ENCODE measurements at places on chromosomes 3 and 15. TPM values are rescaled to one million over a fixed set of nuclear protein-coding genes. Genes with fewer than 3 reads are reported as not detected.

The TEX9 gene
- 1.2 TPM for total RNA-seq

DNA sequence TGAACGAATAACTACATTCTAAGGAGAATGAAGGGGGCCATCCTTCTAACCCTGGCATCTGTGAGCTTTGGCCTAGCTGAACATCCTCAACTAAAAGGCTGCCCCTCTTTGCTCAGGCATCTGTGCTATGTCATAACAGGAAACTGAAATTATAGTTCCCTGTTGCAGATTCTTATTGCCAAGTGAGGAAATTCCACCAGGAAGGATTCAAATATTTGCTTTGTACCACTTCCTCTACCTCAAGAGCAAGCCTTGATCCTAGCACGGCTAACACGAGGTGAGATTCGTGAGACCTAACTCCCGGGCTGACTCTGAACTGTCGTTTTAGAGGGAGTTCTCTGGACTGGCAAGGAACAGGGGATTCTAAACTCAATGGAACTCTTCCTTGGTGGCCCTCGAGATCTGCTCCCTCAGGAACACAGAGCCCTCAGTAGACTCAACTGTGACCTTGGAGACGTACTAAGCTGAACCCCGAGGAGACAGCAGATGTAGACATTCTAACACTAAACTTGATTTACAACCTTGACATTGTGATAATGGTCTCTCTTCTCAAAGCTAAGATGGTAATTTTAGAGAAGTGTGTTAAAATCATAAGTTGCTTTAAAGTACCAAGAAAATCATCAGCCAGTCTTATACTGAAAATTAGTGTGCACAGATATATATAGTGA, 4.2 kb downstream of the SPG21 start:
- DNase-seq, result no peak
- H3K36me3 ChIP-seq, result peaks cover 3% of the 10 kb centered on the region
- peak overlapping the region; percentile 10 for H3K27ac ChIP-seq

GRCh38 chr3:192068464-192069254, 607.7 kb downstream of the PYDC2 start:
- no peak for DNase-seq
- no peaks in the 10 kb centered on the region for H3K27me3 ChIP-seq
- H3K27ac ChIP-seq, result no peak overlapping the region
- H3K4me1 ChIP-seq, result no peaks in the 10 kb centered on the region
- H3K36me3 ChIP-seq, result no peaks in the 10 kb centered on the region

The ASB7 gene
- 35.7 TPM for total RNA-seq

GRCh38 chr15:34520566-34520965, 62.9 kb downstream of the GOLGA8B start:
- H3K4me1 ChIP-seq, result no peaks in the 10 kb centered on the region
- H3K27ac ChIP-seq, result no peak overlapping the region
- H3K36me3 ChIP-seq, result no peaks in the 10 kb centered on the region
- H3K4me3 ChIP-seq, result no peak overlapping the region
- H3K27me3 ChIP-seq, result peaks cover 17% of the 10 kb centered on the region

The ALPK3 gene
- total RNA-seq, result 0.46 TPM

DNA sequence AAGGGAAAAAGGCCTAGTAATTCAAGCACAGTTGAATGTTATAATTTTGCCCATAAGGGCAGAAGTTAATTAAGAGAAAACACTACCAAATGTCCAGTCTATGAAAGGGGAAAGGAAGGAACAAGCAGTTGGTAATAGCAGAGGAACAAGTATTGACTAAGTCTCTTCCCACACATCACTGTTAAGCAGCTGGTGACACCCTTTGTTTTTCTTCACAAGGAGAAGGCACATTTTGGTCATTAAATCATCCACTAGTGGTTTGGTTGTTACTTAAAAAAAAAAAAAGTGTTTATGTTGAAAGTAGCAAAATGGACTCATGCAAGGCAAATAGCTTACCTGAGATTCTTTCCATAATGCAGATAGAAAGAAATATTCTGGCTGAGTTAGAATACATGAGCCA, 321.4 kb upstream of the NECTIN3 start:
- no peaks in the 10 kb centered on the region for H3K36me3 ChIP-seq
- peaks cover 7% of the 10 kb centered on the region for H3K27me3 ChIP-seq
- DNase-seq, result no peak
- H3K4me3 ChIP-seq, result no peak overlapping the region

The CAMKV gene
- 0.50 TPM for total RNA-seq

The ARPP21 gene
- total RNA-seq, result not detected
